Naive thymus-derived CD4-positive, alpha-beta T cell (primary cell): ENCODE measurements at places on chromosomes 7 and 10. TPM values are rescaled to one million over a fixed set of nuclear protein-coding genes. Genes with fewer than 3 reads are reported as not detected.

DNA sequence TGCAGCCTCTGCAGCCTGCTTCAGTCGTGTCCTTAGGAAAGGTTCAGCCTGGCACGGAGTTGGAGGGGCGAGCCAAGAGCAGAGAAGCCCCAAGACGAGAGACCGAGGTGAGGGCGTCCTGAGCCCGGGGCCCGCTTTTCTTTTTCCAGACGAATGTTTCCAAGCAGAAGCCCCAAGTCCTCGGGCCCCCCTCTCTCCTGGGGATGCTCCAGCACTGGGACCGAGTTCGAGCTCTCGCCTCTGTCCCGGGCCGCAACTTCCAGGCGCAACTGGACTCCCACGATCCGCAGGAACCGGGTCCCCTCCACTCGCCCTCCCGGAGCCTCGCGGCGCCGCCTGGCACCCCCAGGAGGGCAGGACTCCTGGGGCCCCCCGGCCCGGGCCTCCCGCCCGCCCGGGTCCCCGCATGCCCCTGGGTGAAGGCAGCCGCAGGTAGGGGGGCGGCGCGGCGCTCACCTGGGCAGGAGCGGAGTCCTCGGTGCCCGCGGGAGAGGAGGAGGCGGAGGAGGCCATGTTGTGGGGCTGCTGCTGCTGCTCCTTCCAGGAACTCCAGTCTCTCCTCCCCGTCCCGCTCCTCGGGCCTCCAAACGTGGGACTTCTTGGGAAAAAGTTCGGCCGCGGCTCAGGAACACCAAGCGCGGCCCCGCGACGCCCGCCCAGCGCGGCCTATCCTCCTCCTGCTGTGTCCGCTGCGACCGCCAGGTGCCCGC, 45.3 kb upstream of the CDK1 start:
- H3K4me3 ChIP-seq, result peak overlapping the region; percentile 63
- H3K36me3 ChIP-seq, result no peaks in the 10 kb centered on the region
- H3K27ac ChIP-seq, result peak overlapping the region; percentile 89
- H3K27me3 ChIP-seq, result no peaks in the 10 kb centered on the region
- H3K4me1 ChIP-seq, result peaks cover 35% of the 10 kb centered on the region

- H3K27me3 ChIP-seq, result no peaks in the 10 kb centered on the region
- H3K36me3 ChIP-seq, result no peaks in the 10 kb centered on the region
- no peak for DNase-seq
- no peak overlapping the region for H3K27ac ChIP-seq
Observed at GRCh38 chr7:156665101-156665500, 24.5 kb downstream of the RNF32 start.

The GBX1 gene
- not detected for total RNA-seq

- no peaks in the 10 kb centered on the region for H3K36me3 ChIP-seq
- H3K27ac ChIP-seq, result no peak overlapping the region
- no peak overlapping the region for H3K4me3 ChIP-seq
- no peaks in the 10 kb centered on the region for H3K27me3 ChIP-seq
- DNase-seq, result no peak
Observed at GRCh38 chr10:74056050-74056818, 58.3 kb downstream of the VCL start.

DNA sequence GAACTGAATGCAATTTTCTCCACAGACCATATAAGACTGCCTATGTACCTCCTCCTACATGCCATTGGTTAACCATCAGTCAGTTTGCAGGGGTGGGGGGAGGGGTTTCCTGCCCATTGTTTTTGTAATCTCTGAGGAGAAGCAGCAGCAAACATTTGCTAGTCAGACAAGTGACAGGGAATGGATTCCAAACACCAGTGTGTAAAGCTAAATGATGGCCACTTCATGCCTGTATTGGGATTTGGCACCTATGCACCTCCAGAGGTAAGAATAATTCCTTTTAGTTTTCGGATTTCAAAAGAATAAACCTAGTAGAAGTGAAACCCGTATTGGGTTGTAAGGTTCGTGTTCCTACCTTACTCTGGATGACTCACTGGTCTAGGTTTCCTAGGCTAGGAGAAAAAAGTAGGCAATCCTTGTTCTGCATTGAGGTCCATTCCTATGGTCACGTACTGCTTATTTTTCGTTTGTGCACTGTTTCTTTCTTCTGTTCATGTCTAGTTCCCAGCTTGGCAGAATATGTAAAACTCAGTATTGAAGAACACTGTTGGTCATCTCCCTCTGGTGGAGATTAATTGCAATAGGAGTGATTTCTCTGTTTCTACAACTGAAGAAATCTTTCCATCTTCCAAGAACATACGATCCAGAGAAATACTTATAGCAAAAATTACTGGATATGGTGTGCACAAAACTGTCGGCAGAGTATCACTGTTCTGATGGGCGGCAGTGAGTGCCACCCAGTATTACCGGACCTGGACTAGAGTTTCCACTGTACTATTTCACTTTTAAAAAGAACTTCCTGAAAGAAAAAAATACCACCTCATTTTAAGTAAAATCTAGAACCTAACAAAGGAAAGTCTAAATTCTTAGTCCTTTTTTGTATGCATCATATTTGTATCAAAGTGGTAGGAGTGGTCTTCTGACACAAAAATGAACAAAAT, at the start of gene AKR1C3:
Gene AKR1C3 (plus strand): TSS at position 150 of the 941 bp plus-strand sequence. CDS start 31 bp downstream, at position 181.
- DNase-seq, result no peak
- H3K27ac ChIP-seq, result no peak within 1 kb of the TSS
- no peaks in the 10 kb centered on the region for H3K4me1 ChIP-seq
- H3K4me3 ChIP-seq, result peak within 1 kb of the TSS; percentile 69
- no peaks in the 10 kb centered on the region for H3K27me3 ChIP-seq
- no peaks in the 10 kb centered on the region for H3K36me3 ChIP-seq

The HABP2 gene
- not detected for total RNA-seq

DNA sequence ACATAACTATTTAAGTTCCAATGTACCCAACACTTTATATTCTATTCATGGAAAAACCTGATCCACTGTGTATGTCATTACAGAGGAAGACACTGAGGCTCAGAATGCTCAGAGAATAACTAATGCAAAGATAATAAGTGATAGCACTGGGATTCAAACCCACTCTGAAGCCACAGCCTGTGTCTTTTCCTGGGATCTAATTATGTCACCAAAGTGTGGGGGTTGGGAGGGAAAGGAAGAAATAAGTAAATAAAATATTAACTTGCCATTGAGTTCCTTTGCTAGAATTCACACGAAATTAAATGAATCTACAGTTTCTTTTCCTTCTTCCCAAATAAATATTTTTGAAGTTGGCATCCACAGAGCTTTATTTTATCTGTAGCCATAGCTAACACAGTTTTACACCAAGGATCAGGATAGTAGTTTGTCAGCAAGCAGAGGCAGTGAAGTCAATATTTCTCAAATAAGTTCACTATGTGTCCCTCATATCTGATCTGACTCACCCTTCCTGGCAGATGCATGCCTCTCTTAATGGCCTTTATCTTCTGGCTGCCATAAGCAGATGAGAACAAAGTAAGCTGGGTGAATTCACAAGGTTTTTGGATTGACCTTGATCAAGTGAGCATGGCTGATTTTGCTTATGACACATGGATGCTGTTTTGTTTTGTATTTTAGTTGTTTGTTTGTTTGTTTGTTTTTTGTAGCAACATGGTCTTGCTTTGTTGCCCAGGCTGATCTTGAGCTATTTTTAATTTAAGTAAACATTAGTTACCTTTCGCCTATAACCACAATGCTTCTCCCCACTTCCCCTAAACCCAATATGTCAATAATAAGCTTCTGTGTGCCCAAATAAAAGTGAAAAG, 6.3 kb downstream of the RAPGEF5 start:
- H3K4me3 ChIP-seq, result no peak overlapping the region
- H3K27ac ChIP-seq, result no peak overlapping the region
- no peaks in the 10 kb centered on the region for H3K36me3 ChIP-seq
- no peaks in the 10 kb centered on the region for H3K27me3 ChIP-seq
- no peak for DNase-seq

The BICC1 gene
- total RNA-seq, result not detected

GRCh38 chr10:88810196-88810961, 7.8 kb downstream of the LIPM start:
- H3K4me3 ChIP-seq, result no peak overlapping the region
- no peak overlapping the region for H3K27ac ChIP-seq
- no peaks in the 10 kb centered on the region for H3K27me3 ChIP-seq
- H3K36me3 ChIP-seq, result no peaks in the 10 kb centered on the region
- peak; percentile 52 for DNase-seq

- H3K27ac ChIP-seq, result no peak overlapping the region
- no peaks in the 10 kb centered on the region for H3K36me3 ChIP-seq
- H3K4me1 ChIP-seq, result no peaks in the 10 kb centered on the region
- DNase-seq, result no peak
- no peaks in the 10 kb centered on the region for H3K27me3 ChIP-seq
- no peak overlapping the region for H3K4me3 ChIP-seq
Observed at GRCh38 chr7:18174996-18175395, 147.3 kb upstream of the PRPS1L1 start.

The HHEX gene
- 0.27 TPM for total RNA-seq

DNA sequence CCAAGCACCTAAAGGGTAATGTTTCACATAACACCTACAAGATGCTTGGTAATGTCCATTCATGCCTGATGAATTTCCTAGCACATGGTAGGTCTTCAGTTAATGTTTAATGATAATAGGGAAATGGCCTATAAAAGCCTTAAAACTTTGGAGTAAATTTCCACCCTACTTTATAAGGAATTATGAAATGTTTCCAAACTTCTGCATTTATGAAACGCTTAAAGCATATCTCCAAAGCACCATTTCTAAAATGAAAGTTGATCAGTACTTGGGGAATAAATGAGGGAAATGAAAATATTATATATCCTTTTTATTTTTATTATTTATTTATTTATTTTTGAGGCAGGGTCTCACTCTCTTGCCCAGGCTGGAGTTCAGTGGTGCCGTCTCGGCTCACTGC, 51.8 kb downstream of the INPP5F start:
- no peak for DNase-seq
- no peaks in the 10 kb centered on the region for H3K36me3 ChIP-seq
- no peak overlapping the region for H3K27ac ChIP-seq
- H3K4me1 ChIP-seq, result no peaks in the 10 kb centered on the region

DNA sequence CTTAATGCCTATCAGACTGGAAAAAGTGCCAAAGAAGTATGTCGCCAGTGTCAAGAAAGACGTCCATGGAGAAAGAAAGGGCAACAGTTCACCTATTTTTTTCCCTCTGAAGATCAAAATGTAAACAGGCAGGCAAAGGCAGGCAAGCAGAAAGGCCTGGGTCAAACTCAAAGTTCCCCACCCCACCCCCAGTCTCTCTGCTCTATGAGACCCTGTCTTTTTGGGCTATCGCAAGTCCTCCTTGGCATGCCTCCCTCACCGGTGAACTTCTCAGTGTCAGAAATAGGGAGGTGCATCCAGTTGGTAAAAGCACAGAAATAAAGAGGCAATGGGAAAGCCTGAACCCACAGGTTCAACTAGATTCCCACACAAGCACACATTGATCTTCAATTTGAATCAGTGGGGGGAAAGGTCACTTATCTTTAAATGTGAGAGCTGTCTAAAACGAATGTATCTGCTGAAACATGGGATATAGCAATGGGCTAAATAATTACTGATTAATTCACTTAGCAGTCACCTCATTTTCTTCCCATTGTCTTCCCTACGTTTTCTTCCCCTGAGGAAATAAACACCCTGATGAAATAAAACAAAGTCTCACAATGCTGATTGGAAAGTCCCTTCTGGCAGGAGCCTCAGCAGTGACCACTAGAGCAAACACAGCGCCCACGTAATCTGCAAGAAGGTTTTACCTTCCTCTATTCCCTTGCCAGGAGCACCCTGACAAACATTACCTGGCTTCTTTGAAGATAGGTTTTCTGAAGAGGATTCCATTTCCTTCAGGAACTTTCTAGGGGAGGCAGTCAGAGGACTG, 31.1 kb downstream of the JAZF1 start:
- no peak overlapping the region for H3K27ac ChIP-seq
- peaks cover 24% of the 10 kb centered on the region for H3K4me1 ChIP-seq
- no peaks in the 10 kb centered on the region for H3K36me3 ChIP-seq
- no peaks in the 10 kb centered on the region for H3K27me3 ChIP-seq

DNA sequence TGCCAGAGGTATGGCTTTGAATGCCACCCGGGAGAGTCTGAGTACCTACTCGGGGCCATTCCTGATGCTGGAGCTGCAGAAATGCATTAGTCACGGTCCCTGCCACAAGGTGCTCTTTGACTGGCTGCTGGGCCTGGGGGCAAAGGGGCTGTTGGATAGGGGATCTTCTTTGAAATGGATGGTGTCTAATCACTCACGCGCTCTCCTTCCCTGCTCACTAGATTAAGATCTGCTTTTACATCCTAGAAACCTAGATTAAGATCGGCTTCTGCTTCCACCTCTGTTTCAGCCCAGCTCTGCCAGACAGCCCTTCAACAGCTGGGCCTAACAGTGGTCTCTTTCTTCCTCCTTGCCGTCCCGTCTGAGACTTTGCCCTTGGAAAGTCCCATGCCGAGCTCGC, 57.2 kb downstream of the PAX2 start:
- H3K36me3 ChIP-seq, result no peaks in the 10 kb centered on the region
- H3K27ac ChIP-seq, result no peak overlapping the region
- H3K4me1 ChIP-seq, result no peaks in the 10 kb centered on the region
- no peak for DNase-seq
- no peaks in the 10 kb centered on the region for H3K27me3 ChIP-seq

DNA sequence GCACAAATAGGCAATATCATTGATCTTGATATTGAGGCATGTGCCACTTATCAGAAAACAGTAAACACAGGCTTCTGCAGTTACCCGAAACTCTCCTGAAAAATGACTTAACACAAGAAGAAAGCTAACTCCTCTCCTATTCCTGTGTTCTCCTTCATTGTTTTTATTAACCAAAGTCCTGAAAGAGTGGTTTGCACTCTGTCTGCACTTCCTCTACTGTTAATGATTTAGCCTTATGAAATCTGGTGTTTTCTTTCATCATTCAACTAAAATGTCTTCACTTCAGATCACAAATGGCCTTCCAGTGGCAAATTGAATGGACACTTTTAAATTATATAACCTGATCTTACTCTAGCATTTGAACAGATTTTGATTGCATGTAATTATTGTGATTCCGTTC, 630.6 kb upstream of the PHF14 start:
- no peak overlapping the region for H3K27ac ChIP-seq
- H3K4me1 ChIP-seq, result no peaks in the 10 kb centered on the region
- no peak overlapping the region for H3K4me3 ChIP-seq
- DNase-seq, result no peak
- H3K27me3 ChIP-seq, result no peaks in the 10 kb centered on the region

GRCh38 chr10:13399236-13399635, 51.1 kb upstream of the SEPHS1 start:
- no peaks in the 10 kb centered on the region for H3K36me3 ChIP-seq
- H3K4me1 ChIP-seq, result no peaks in the 10 kb centered on the region
- H3K27ac ChIP-seq, result no peak overlapping the region
- no peaks in the 10 kb centered on the region for H3K27me3 ChIP-seq
- no peak for DNase-seq
- no peak overlapping the region for H3K4me3 ChIP-seq
